ENCODE measurements at places on chromosomes 12 and 14.
A peak's percentile ranks its signal among the peaks of the same experiment; 100 is the strongest.

DNA sequence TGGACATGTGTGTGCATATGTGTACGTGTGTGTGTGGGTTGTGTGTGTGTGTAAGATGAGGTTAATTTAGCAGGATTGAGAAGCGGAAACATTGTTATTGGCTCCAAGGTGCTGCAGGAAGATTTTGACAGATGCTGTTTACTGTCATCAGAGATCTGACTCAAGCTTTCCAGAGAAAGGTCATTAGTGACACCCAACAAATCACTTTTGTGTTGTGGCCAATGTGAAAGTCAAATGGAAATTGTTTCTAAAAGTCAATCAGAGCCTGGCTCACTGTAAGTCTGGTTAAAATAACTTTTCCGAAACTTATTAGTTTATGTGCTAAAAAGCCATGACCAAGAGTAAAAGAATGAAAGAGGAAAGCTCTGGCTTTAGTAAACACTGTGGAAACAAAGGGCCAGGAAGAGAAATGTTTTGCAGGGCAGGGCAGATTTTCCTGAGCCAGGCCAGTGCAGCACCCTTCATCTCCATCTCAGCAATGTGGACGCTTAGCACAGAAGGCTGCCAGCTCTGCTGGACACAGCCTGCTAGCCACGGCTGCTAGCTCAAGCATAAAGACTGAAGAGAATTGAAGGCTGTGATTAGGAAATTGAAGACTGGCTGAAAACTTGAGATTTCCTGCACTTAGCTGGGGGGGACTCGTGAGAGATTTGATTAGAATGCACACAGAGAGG lies 235.8 kb downstream of the NEDD1 start:
- no peaks in the 10 kb centered on the region for H3K4me1 ChIP-seq
- H3K27me3 ChIP-seq: peaks cover 11% of the 10 kb centered on the region
- DNase-seq: no peak
- no peak overlapping the region for H3K27ac ChIP-seq

GRCh38 chr14:22168092-22168955 lies 420.7 kb downstream of the DAD1 start:
- peak overlapping the region; percentile 73 for H3K27ac ChIP-seq
- DNase-seq: no peak
- H3K27me3 ChIP-seq: no peaks in the 10 kb centered on the region
- peak overlapping the region; percentile 78 for H3K4me3 ChIP-seq
- peaks cover 4% of the 10 kb centered on the region for H3K36me3 ChIP-seq

DNA sequence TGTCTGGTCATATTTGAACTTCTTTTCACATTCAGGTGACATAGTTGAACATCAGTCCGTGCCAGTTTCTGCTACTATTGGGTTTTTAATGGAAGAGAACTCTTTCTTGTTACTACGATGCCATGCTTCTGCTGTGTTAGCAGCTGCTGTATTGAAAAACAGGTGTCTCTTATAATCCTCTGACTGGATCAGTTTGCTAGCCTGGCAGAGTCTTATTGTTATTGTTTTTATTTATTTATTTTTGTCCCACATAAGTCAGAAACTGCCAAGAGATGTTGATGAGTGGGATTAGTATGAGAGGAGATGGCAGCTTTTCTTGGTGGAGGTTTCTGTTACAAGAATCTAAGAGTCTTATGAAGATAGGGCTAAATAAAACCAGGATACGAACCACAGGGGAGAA lies 14.6 kb downstream of the ETV6 start:
- H3K27me3 ChIP-seq: no peaks in the 10 kb centered on the region
- peaks cover 14% of the 10 kb centered on the region for H3K36me3 ChIP-seq
- H3K4me1 ChIP-seq: peaks cover 45% of the 10 kb centered on the region
- H3K27ac ChIP-seq: no peak overlapping the region
- no peak overlapping the region for H3K4me3 ChIP-seq

- no peak for DNase-seq
- H3K4me1 ChIP-seq: no peaks in the 10 kb centered on the region
- no peak overlapping the region for H3K4me3 ChIP-seq
- no peaks in the 10 kb centered on the region for H3K27me3 ChIP-seq
- H3K27ac ChIP-seq: no peak overlapping the region
These were observed 827.9 kb downstream of the FLRT2 start for GRCh38 chr14:86357876-86358275.

GRCh38 chr12:3579446-3580093 lies 88.6 kb downstream of the PRMT8 start:
- H3K4me1 ChIP-seq: no peaks in the 10 kb centered on the region
- H3K4me3 ChIP-seq: no peak overlapping the region
- H3K36me3 ChIP-seq: no peaks in the 10 kb centered on the region
- H3K27me3 ChIP-seq: no peaks in the 10 kb centered on the region

DNA sequence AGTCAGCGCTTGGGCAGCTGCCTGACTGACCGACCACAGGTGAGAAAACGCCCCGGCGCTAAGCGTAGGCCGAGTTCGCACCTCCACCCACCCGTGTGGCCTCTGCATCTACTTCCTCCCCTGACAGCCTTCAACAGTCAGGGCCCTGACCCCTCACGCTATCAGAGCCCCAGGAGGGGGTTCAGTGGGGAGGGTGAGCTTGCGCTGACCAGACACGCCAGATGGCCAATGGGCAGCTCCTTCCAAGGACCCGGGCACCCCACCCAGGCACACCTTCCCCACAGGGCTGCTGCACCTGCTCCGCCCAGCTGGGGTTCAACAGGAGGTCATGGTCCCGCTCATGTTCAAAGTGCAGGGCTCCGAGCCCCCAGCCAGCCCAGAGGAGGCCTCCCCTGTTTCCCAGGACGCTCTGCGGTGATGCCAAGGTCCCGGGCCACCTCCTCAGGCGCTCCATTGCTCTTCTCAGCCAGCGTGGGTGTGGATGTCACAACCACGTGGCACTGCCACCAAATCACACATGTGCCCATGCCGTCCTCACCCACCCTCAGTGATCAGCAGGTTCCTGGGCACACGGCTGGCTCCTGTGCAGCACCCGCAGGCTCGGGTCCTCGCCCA lies 48.7 kb upstream of the BCL11B start:
- H3K27ac ChIP-seq: no peak overlapping the region
- peaks cover 1% of the 10 kb centered on the region for H3K27me3 ChIP-seq
- peaks cover 12% of the 10 kb centered on the region for H3K4me1 ChIP-seq
- DNase-seq: no peak

- H3K27me3 ChIP-seq: no peaks in the 10 kb centered on the region
- H3K4me3 ChIP-seq: no peak overlapping the region
- H3K36me3 ChIP-seq: no peaks in the 10 kb centered on the region
- DNase-seq: no peak
These were observed 10.4 kb downstream of the LUM start for GRCh38 chr12:91100906-91101305.

GRCh38 chr14:104101651-104102281 lies 16.3 kb downstream of the ASPG start:
- H3K27ac ChIP-seq: no peak overlapping the region
- no peak overlapping the region for H3K4me3 ChIP-seq
- H3K27me3 ChIP-seq: no peaks in the 10 kb centered on the region
- no peaks in the 10 kb centered on the region for H3K4me1 ChIP-seq
- no peak for DNase-seq

- no peak for DNase-seq
- no peak overlapping the region for H3K4me3 ChIP-seq
- H3K36me3 ChIP-seq: no peaks in the 10 kb centered on the region
- H3K27ac ChIP-seq: no peak overlapping the region
These were observed 304.7 kb downstream of the ADGRD1 start for GRCh38 chr12:131258398-131258797.

DNA sequence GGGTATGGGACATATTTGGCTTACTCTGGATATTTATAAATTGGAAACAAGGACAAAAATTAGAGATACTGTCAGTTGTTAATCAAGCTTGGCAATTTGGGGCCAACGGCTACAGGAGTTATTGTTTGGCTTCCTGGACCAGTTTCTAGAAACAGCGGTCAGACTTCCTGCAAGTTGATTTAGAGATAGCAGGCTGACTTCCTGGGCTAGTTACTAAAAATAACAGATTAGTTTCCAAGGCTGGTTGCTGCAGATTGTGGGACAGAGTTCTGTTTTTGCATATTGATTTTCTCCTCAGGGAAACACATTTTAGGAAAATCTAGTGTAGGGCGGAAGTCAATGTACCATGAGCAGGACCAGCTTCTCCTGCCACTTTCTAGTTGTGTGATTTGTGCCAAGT lies 144.0 kb upstream of the TMPO start:
- peaks cover 3% of the 10 kb centered on the region for H3K4me1 ChIP-seq
- no peak for DNase-seq
- H3K27ac ChIP-seq: no peak overlapping the region
- peaks cover 32% of the 10 kb centered on the region for H3K27me3 ChIP-seq

DNA sequence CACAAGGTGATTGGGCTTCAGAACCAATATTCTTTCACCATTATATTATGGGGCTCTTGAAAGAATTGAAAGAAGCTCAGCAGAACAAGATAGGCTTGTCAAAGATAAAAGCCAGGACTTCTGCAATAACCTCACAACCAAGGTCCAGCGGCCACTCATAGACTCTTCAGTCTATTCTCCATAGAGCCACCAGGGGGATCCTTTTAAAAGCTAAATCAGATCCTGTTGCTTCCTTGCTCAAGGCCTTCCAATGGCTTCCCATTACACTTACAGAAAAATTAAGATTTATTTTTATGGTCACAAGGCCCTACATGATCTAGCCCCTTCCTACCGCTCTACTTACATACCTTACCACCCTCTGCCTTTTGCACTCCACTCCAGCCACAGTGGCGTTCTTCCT lies 169.6 kb downstream of the C12orf42 start:
- peaks cover 3% of the 10 kb centered on the region for H3K36me3 ChIP-seq
- no peak overlapping the region for H3K27ac ChIP-seq
- H3K4me3 ChIP-seq: no peak overlapping the region
- H3K4me1 ChIP-seq: no peaks in the 10 kb centered on the region

All from activated naive CD8-positive, alpha-beta T cell treated with anti-CD3 and anti-CD28 coated beads, Interleukin-2, amount 50 U/mL, for 24 hours (primary cell).